Esophagus squamous epithelium (tissue), 5 donors: ENCODE measurements at places on chromosomes 12 and 14. TPM values are rescaled to one million over a fixed set of nuclear protein-coding genes. Genes with fewer than 3 reads are reported as not detected.

The CATSPERB gene
- total RNA-seq: 1.6 TPM

The MRPL51 gene
- 36.3 TPM for total RNA-seq

The SLC25A3 gene
- 560 TPM for total RNA-seq

GRCh38 chr14:50388256-50388931, 8.3 kb downstream of the CDKL1 start:
- DNase-seq: no peak
- no peaks in the 10 kb centered on the region for H3K27me3 ChIP-seq
- H3K4me1 ChIP-seq: no peaks in the 10 kb centered on the region
- no peaks in the 10 kb centered on the region for H3K36me3 ChIP-seq

DNA sequence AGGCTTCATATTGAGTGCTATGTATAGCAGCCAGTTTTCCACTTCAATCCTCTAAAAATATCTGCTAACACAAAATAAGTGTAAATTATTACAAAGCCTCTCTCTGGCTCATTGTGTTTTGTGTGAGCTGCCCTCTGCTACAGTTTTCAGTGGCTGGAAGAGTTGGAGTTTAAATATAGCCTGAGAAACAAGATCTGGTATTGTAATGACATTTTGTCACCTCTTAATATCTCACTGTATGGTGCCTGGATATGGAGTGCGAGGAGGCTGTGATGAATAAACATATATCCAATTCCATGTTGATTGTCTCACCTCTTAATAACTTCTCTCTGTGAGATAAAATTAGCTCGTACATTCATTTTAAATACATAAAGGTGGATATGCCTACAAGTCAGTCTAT, 269.7 kb downstream of the FLRT2 start:
- no peak overlapping the region for H3K4me3 ChIP-seq
- no peaks in the 10 kb centered on the region for H3K27me3 ChIP-seq
- DNase-seq: no peak
- H3K27ac ChIP-seq: no peak overlapping the region
- H3K4me1 ChIP-seq: no peaks in the 10 kb centered on the region
- no peaks in the 10 kb centered on the region for H3K36me3 ChIP-seq

DNA sequence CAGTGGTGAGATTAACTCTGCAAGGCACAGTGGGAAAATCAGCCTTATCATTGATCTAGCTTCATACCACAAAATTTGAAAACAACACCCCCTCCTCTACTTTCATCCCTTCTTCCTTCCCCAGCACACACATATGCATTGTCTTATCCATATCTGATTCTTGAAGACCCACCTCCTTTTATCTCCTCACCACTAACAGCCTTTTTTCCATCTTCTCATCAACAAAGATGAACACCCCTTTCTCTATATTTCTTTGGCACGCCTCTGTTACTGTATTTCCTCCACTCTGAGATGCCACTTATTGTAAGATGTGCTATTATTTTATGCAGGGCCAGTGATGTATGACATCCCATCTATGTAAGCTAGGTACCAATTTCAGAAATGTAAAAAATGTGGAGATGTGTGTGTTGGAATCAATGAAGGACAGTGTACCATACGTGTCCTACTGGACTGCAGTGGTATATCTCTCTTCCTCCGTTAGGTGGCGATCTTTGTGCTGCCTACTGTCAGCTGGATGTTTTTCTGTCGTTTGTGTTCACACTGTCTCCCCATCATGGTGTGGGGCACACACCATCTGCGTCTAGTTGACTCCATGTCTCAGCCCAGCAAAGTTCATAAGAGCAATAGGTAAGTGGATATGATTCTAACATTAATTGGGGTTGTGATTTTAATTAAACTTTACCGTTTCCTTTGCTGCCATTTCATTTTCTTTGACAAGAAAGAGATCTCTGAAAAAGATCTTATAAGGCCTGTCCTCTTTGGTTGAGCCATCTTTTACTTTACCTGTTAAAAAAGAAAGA, 24.0 kb downstream of the CCDC38 start:
- no peaks in the 10 kb centered on the region for H3K27me3 ChIP-seq
- no peaks in the 10 kb centered on the region for H3K4me1 ChIP-seq
- DNase-seq: no peak
- H3K27ac ChIP-seq: no peak overlapping the region
- no peaks in the 10 kb centered on the region for H3K36me3 ChIP-seq
